ENCODE measurements at places on chromosomes 1 and 21. TPM values are rescaled to one million over a fixed set of nuclear protein-coding genes. Genes with fewer than 3 reads are reported as not detected.

DNA sequence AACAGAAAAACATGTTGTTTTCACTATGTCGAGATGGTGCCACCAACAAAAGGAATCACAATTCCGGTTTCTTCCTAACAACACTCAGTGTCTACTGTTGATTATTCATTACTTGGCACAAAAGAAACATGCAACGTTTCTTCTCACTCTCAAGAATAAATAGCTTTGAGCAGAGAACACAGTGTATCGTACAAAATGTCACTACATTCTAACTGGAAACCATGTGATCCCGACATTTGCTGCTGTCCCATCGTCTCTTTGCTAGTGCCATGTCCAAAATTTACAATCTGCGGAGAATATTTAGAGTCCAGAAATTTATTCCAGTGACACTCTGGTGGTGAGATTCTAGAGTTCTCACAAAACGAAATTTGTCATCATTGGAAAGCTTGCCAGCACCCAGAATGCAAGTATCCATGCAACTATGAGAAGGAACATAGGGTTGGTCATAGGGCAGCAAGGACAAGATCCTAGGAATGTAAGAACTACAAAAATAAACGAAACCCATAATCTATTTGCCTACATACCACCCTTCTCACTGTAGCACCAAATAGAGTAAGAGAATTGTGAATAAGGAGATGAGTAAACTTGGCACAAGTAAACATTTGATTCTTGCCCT lies 505.1 kb downstream of the LTN1 start:
- H3K36me3 ChIP-seq, result no peaks in the 10 kb centered on the region
- H3K27me3 ChIP-seq, result no peaks in the 10 kb centered on the region
- no peaks in the 10 kb centered on the region for H3K4me1 ChIP-seq
- no peak overlapping the region for H3K4me3 ChIP-seq

DNA sequence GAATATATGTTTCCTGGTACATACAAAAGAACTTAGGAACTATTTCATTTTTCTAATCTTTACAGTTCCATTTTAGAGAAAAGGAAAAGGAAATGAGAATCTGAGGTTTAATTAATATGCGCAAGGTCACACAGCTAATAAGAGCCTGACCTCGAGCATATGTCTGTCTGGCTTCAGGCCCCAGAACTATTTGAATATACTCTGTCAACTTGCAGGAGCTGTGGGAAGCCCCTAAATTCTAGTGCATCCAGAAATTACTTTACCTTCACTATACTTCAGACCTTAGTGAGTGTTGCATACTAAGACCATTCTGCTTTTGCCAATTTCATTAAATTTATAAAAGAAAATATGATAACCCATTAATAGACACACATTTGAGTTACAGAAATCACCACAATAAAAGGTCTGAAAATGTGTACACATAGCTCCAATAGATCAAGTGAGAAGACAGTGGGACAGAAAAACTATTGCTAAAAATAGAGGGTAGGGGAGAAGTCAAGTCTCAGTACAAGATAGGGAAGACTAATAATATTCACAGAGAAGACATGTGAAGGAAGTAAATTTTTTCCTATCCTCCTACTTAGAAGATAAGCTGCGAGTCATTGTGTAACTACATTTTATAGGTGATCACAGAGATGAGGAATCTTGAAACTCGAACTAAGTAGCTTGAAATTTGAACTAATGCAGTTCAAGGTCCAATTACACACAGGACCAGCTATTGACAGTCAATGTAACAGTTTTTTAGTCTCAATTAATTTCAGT lies 3.8 kb downstream of the RGS13 start:
- H3K4me3 ChIP-seq, result no peak overlapping the region
- H3K36me3 ChIP-seq, result no peaks in the 10 kb centered on the region
- no peaks in the 10 kb centered on the region for H3K27me3 ChIP-seq
- H3K27ac ChIP-seq, result peak overlapping the region; percentile 67
- peaks cover 6% of the 10 kb centered on the region for H3K4me1 ChIP-seq

DNA sequence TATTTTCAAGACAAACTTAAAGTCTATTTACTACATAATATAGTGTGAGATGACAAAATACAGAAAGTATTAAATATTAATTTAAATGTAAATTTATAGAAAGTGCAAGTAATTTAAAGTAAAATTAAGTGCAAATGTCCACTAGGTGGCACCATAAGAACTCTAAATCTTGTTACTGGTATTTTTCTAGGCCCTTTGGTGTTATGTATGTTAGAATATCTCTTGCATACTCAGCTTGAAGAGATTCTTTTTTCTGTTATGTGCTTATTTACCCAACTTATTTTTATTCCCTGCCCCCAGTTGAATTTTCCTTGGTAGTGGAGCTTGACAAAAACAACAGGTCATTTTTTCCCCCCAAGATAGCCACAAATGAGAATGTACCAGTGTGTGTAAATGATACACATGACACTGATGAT lies 71.5 kb downstream of the RPS6KC1 start:
- peak; percentile 71 for DNase-seq
- no peaks in the 10 kb centered on the region for H3K27me3 ChIP-seq
- H3K4me1 ChIP-seq, result peaks cover 14% of the 10 kb centered on the region

Gene ARHGEF10L
- total RNA-seq, result 48.3 TPM

DNA sequence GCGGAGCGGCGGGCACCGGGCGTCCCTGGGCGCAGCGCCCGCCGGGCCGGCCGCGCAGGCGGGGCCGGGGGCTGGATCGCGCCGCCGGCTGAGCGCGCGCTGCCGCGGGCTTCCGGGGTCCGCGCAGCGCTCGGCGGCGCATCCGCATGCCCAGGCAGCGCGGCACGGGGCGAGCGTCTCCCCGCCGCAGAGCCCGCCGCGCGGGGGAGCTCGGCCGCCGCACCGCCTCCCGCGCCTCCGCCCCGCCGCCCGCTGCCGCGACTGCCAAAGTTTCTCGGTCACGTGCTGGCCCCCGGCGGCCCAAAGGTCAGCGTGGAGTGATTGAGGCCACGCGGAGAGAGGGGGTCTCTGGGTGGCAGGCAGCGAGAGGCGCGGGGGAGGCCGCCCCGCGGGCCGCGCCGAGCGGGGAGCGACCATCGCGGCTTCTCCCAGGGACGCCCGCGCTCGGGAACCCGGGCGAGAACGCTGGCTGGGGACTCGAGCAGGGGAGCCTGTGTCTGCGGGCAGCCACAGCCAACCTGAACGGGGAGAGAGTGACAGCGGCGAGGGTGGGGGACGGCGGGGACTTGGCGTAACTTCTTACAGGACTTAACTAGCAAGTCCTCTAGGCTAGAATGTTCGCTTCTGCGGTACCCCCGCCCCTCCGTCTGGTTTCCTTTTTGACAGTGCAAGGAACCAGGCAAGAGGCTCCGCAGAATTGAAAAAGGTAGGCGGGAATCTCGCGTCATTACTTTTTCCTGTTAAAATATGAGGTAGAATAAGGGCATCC lies at the start of gene ILDR2:
TSS of gene ILDR2 (minus strand) at position 180 of the 769 bp plus-strand sequence. CDS start 272 bp downstream, outside the sequence.
- H3K27me3 ChIP-seq, result peaks cover 83% of the 10 kb centered on the region
- peak; percentile 65 for DNase-seq
- H3K27ac ChIP-seq, result no peak within 1 kb of the TSS
- peaks cover 4% of the 10 kb centered on the region for H3K4me1 ChIP-seq
- no peaks in the 10 kb centered on the region for H3K36me3 ChIP-seq

Gene FCER1A
- total RNA-seq, result not detected

GRCh38 chr1:239457491-239458143 lies 71.2 kb downstream of the CHRM3 start:
- DNase-seq, result no peak
- no peak overlapping the region for H3K27ac ChIP-seq
- no peaks in the 10 kb centered on the region for H3K27me3 ChIP-seq
- H3K4me3 ChIP-seq, result no peak overlapping the region

Gene ACAP3
- total RNA-seq, result 56.0 TPM

Gene SEMA6C
- total RNA-seq, result 6.3 TPM

DNA sequence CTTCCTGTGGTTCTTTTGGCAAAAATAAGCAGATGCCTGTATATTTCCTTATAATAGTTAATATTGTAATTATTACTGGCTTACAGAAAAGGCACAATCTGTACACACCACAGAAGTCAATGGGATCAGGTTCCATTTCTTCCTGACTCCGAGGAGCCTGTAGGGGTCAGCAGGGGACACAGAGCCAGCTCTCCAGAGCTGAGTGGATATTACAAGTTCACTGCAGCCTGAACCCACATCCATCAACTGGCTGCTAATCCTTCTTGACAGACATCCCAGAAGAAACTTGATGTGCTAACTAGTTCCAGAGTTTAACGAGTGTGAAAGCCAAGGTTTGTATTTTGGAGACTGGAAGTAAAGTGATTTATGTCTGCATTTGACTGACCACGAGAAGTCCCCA lies 203.8 kb downstream of the LMX1A start:
- H3K4me3 ChIP-seq, result no peak overlapping the region
- no peaks in the 10 kb centered on the region for H3K4me1 ChIP-seq
- H3K36me3 ChIP-seq, result no peaks in the 10 kb centered on the region
- DNase-seq, result peak; percentile 28

Gene DTL
- 5.7 TPM for total RNA-seq

DNA sequence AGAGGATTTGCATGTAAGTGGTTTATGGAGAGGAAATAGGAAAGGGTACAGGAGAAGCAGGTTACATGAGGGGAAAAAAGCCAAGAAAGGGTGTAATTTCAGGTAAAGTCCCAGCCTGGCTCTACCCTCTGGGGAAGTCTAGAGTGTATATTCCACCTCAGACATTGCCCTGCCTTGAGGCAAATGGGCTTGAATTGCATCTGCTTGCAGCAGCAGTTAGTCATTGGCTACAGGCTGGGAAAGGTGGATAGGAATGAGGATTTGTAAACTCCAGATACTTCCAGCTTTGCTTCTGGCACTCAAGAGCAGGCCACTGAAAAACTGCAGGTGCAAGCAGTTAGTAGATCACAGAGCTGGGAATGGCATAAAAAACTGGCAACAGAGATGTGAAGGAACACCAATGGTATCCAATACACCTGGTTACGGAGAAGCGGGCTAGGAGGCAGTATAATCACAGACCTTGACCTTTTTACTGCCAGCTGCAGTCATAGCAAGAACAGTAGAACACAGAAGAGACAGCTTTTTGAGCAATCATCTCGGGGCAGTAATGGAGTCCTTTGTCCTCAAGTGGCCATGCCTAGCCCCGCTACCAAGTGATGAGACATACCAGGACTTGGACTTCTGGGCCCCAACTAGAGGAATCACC lies 226.9 kb upstream of the NRIP1 start:
- H3K4me3 ChIP-seq, result no peak overlapping the region
- H3K27ac ChIP-seq, result peak overlapping the region; percentile 69
- H3K27me3 ChIP-seq, result no peaks in the 10 kb centered on the region
- no peaks in the 10 kb centered on the region for H3K36me3 ChIP-seq
- peaks cover 16% of the 10 kb centered on the region for H3K4me1 ChIP-seq

DNA sequence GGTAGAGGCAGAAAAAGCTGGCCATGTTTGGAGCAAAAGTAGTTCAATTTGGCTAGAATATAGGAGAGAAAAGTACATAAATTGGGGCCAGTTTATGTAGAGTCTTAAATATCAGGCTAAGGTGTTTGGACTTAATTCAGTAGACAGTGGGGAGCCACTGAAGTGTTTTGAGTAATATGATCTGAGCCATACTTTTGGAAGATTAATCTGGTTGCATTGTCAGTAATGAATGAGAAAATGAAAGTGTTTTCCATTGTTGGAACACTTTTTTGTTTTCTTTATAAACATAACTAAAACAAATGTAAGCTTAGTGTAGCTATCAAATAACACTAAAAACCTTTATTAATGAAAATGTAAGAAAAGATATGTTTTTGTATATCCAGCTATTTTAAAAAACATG lies 42.1 kb downstream of the POU2F1 start:
- H3K36me3 ChIP-seq, result no peaks in the 10 kb centered on the region
- no peaks in the 10 kb centered on the region for H3K4me1 ChIP-seq
- H3K4me3 ChIP-seq, result no peak overlapping the region
- H3K27ac ChIP-seq, result no peak overlapping the region

Gene FUBP1
- total RNA-seq, result 151 TPM

- DNase-seq, result no peak
- H3K4me1 ChIP-seq, result no peaks in the 10 kb centered on the region
These were observed 9.6 kb upstream of the NVL start for GRCh38 chr1:224339442-224340033.

- no peaks in the 10 kb centered on the region for H3K36me3 ChIP-seq
- no peak for DNase-seq
- no peak overlapping the region for H3K27ac ChIP-seq
- no peak overlapping the region for H3K4me3 ChIP-seq
- H3K4me1 ChIP-seq, result no peaks in the 10 kb centered on the region
- H3K27me3 ChIP-seq, result no peaks in the 10 kb centered on the region
These were observed 12.3 kb downstream of the SORT1 start for GRCh38 chr1:109385417-109385816.

Gene C1QA
- total RNA-seq, result 5.9 TPM

DNA sequence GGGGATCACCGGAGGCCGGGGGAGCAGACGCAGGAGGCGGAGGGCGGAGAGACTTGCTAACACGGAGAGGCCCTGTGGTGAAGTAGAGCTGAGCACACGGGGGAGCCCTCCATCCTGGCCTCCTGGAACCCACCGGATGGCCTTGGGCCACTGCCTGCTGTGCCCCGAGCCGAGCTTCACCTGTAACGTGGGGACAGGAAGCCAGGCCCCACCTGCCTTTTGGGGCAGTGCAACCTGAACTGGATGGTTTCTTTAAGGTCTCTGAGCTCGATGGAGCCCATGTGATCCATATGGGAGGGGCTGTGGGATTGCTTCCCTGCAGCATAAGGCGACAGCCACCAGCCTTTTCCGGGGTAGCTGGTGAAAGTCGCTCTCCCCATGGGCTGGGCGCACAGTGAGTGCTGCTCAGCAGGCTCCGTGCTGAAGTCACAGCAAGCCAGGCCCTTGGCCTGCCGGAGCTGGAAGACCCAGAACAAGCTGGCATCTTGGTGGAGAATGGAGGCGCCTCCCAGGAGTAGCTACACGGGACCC lies 35.8 kb downstream of the TFF3 start:
- no peaks in the 10 kb centered on the region for H3K27me3 ChIP-seq
- H3K4me3 ChIP-seq, result no peak overlapping the region
- no peak for DNase-seq
- no peaks in the 10 kb centered on the region for H3K4me1 ChIP-seq

DNA sequence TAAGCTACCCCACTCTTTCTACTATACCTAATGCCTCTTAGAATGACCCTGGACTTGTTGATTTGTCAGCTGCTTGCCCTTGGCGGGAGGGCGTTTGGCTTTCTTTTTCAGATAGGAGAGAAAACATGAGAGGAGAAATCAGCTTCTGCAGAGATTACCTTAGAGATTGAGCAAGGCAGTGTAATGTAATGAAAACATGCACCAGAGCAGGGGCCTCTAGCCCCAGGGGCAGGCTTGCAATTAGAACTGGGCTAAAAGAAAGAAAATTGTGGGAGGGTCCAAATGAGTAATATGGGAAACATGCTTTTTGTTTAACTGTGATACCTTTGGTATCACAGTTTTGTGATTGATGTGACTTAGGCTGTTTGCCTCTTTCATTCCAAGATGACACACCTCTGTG lies 89.7 kb downstream of the PBX1 start:
- peak; percentile 61 for DNase-seq
- no peak overlapping the region for H3K4me3 ChIP-seq
- peaks cover 42% of the 10 kb centered on the region for H3K4me1 ChIP-seq
- no peaks in the 10 kb centered on the region for H3K27me3 ChIP-seq
- peak overlapping the region; percentile 85 for H3K27ac ChIP-seq

Gene GABRD
- not detected for total RNA-seq

Gene SIPA1L2
- total RNA-seq, result 35.9 TPM

- no peaks in the 10 kb centered on the region for H3K4me1 ChIP-seq
- no peaks in the 10 kb centered on the region for H3K27me3 ChIP-seq
These were observed 430.9 kb downstream of the LMO4 start for GRCh38 chr1:87759421-87760087.

Data from hepatocyte (in vitro differentiated cells).